ENCODE measurements at places on chromosomes 7 and 10. TPM values are rescaled to one million over a fixed set of nuclear protein-coding genes. Genes with fewer than 3 reads are reported as not detected.

Gene TNKS2
- 18.0 TPM for total RNA-seq

Gene AKR1C4
- total RNA-seq = not detected

Gene ASIC3
- 4.2 TPM for total RNA-seq

Gene CAV2
- 233 TPM for total RNA-seq

Gene STAM
- total RNA-seq = 37.3 TPM

Gene MDFIC
- total RNA-seq = 23.7 TPM

Gene FGFBP3
- total RNA-seq = 0.51 TPM

Gene ZNF33B
- total RNA-seq = 17.6 TPM

Gene CALY
- not detected for total RNA-seq

Gene GTF2IRD1
- 22.2 TPM for total RNA-seq

Gene LBX1
- total RNA-seq = not detected

Gene LLCFC1
- not detected for total RNA-seq

Gene MKI67
- total RNA-seq = 0.45 TPM

Gene IL2RA
- 1.3 TPM for total RNA-seq

Gene LIPF
- total RNA-seq = not detected

Gene PLXNA4
- total RNA-seq = 19.3 TPM

Gene FAM20C
- 46.3 TPM for total RNA-seq

Gene TMEM236
- 1.0 TPM for total RNA-seq

Gene FAM237B
- not detected for total RNA-seq

Gene CCL24
- not detected for total RNA-seq

Gene NOS3
- 80.4 TPM for total RNA-seq

Gene TDRD1
- 0.85 TPM for total RNA-seq

Gene CYP2C8
- total RNA-seq = 0.31 TPM

Gene CAMK1D
- 26.4 TPM for total RNA-seq

Gene FAM25C
- not detected for total RNA-seq

Gene IMMP2L
- total RNA-seq = 14.5 TPM

Gene HGF
- total RNA-seq = 2.7 TPM

Gene TMEM213
- total RNA-seq = not detected

Gene EN2
- 0.11 TPM for total RNA-seq

Gene COL13A1
- total RNA-seq = 8.5 TPM

Gene PKD2L1
- total RNA-seq = not detected

Gene LRMDA
- 47.7 TPM for total RNA-seq

Gene NKX1-2
- not detected for total RNA-seq

Gene HECTD2
- 8.9 TPM for total RNA-seq

Gene LEP
- not detected for total RNA-seq

Gene RBP3
- total RNA-seq = not detected

Gene IL15RA
- 11.8 TPM for total RNA-seq

Gene METTL27
- total RNA-seq = 0.53 TPM

Gene CRPPA
- 8.5 TPM for total RNA-seq

Gene TUBB8
- total RNA-seq = not detected

Gene HIP1
- 13.8 TPM for total RNA-seq

Gene MMD2
- total RNA-seq = not detected

Gene CDHR1
- total RNA-seq = 3.2 TPM

Gene TMEM26
- total RNA-seq = 0.15 TPM

Data from right cardiac atrium (tissue), 5 donors.